ENCODE measurements at places on chromosomes 7 and 10.

- no peak for DNase-seq
Measured at GRCh38 chr10:49398986-49399385, 3.1 kb upstream of the DRGX start.

- DNase-seq: no peak
Measured at GRCh38 chr10:77196614-77197013, 441.0 kb downstream of the KCNMA1 start.

DNA sequence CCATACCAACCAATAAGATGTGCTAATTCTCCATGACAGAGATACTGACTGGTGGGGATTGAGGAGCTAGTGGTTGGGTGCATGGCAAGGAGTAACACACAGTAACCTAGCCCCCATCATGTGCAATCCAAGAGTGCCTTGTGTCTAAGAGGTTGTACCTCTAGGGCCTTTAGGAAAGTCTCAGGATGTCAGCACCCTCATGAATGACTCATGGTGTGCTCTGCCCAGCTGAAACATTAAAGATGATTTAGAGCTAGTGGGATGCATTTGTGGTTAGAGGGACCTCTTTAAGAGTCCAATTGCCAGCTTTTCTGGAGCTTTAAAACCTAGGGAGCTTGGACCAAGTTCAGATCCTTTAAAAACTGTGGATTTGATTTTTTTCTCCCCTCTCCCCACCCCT, 181.1 kb downstream of the HERPUD2 start:
- DNase-seq: no peak

- no peak for DNase-seq
Measured at GRCh38 chr10:131246775-131247174, 64.7 kb downstream of the TCERG1L start.

- no peak for DNase-seq
Measured at GRCh38 chr7:157752832-157753291, 416.1 kb downstream of the DNAJB6 start.

GRCh38 chr7:35695473-35695850, 527 bp upstream of the HERPUD2 start:
- no peak for DNase-seq

DNA sequence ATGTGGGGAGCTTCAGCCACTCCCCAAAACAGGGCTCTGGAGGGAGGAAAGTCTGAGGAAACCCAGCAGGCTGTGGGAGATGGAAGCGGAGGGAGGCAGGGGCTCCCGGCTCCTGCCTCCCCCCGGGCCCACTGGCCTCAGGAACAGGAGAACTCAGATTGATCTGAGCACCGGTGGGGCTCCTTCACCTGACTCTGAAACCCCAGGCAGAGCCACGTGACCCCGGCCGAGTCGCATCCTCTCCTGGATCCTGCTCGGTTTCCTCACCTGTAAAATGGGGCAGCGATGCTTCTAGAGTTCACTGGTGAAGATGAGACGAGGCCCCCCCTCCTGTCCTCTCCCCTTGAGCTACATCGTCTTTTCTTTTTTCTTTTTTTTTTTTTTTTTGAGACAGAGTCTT, 33.6 kb downstream of the TCERG1L start:
- DNase-seq: no peak

Measured in cerebellar cortex (tissue), 1 donor.